ENCODE measurements at places on chromosomes 6 and 20. TPM values are rescaled to one million over a fixed set of nuclear protein-coding genes. Genes with fewer than 3 reads are reported as not detected.

The YTHDF1 gene
- total RNA-seq: 60.1 TPM

The SLC32A1 gene
- not detected for total RNA-seq

The NHLRC1 gene
- 1.9 TPM for total RNA-seq

The BNIP5 gene
- not detected for total RNA-seq

The ERMARD gene
- total RNA-seq: 6.3 TPM

The FAM83B gene
- 0.13 TPM for total RNA-seq

The VGLL2 gene
- not detected for total RNA-seq

The VNN1 gene
- 0.11 TPM for total RNA-seq

The MUC21 gene
- not detected for total RNA-seq

The CST4 gene
- total RNA-seq: not detected

The ISM1 gene
- total RNA-seq: 0.44 TPM

The ADGRF4 gene
- total RNA-seq: 8.1 TPM

The KIF6 gene
- total RNA-seq: 0.24 TPM

The C2 gene
- 0.31 TPM for total RNA-seq

The SLC52A3 gene
- 0.67 TPM for total RNA-seq

The SYCP2 gene
- total RNA-seq: 0.81 TPM

The IP6K3 gene
- total RNA-seq: 0.15 TPM

The CFB gene
- 2.5 TPM for total RNA-seq

The FUT9 gene
- not detected for total RNA-seq

The KIF16B gene
- total RNA-seq: 13.0 TPM

The RSPH4A gene
- 0.24 TPM for total RNA-seq

The NPEPL1 gene
- 33.3 TPM for total RNA-seq

The RHAG gene
- 0.07 TPM for total RNA-seq

The HRH3 gene
- not detected for total RNA-seq

The DNAH8 gene
- total RNA-seq: not detected

The CLDN20 gene
- total RNA-seq: not detected

The RALGAPB gene
- 19.4 TPM for total RNA-seq

The WFDC2 gene
- 0.15 TPM for total RNA-seq

The PRR18 gene
- total RNA-seq: 0.07 TPM

The RRAGD gene
- 4.4 TPM for total RNA-seq

The FILIP1 gene
- total RNA-seq: 0.28 TPM

The FOXP4 gene
- total RNA-seq: 21.8 TPM

The SLC16A10 gene
- 0.28 TPM for total RNA-seq

The SMLR1 gene
- total RNA-seq: not detected

The WFDC12 gene
- total RNA-seq: not detected

The XKR7 gene
- total RNA-seq: 0.02 TPM

The PKIB gene
- 0.73 TPM for total RNA-seq

The TSBP1 gene
- total RNA-seq: not detected

The CLPSL1 gene
- total RNA-seq: not detected

The RNF217 gene
- total RNA-seq: 4.9 TPM

The LY6G6C gene
- total RNA-seq: not detected

The SOX18 gene
- total RNA-seq: 1.1 TPM

The NMBR gene
- total RNA-seq: not detected

The NRSN1 gene
- not detected for total RNA-seq

The FAM217A gene
- not detected for total RNA-seq

Data from A549 treated with DMSO at 1 μM for 4 hours (cell line).